Epithelial cell of alveolus of lung (primary cell): ENCODE measurements at places on chromosomes 12 and 14. TPM values are rescaled to one million over a fixed set of nuclear protein-coding genes. Genes with fewer than 3 reads are reported as not detected.

TMEM63C gene
- total RNA-seq = 0.65 TPM in 1 of 2 replicates, not detected in the other

HOXC12 gene
- not detected in 2 replicates for total RNA-seq

PAX9 gene
- not detected in 2 replicates for total RNA-seq

CLEC4C gene
- not detected in 2 replicates for total RNA-seq

SNRNP35 gene
- total RNA-seq = 7.5 and 13.1 TPM in 2 replicates

TAS2R42 gene
- total RNA-seq = not detected in 2 replicates

FAR2 gene
- total RNA-seq = 2.6 and 10.3 TPM in 2 replicates

TSHR gene
- not detected in 2 replicates for total RNA-seq

ETFBKMT gene
- 1.9 and 2.3 TPM in 2 replicates for total RNA-seq

SPTB gene
- total RNA-seq = not detected in 2 replicates

DCD gene
- not detected in 2 replicates for total RNA-seq

LMNTD1 gene
- not detected in 2 replicates for total RNA-seq

DNAJC22 gene
- total RNA-seq = 9.7 and 21.5 TPM in 2 replicates

LRCOL1 gene
- total RNA-seq = not detected in 2 replicates
